ENCODE measurements at places on chromosomes 1 and 21.

GRCh38 chr1:240107058-240107684 is 15.5 kb downstream of the FMN2 start:
- DNase-seq: peak; percentile 13

DNA sequence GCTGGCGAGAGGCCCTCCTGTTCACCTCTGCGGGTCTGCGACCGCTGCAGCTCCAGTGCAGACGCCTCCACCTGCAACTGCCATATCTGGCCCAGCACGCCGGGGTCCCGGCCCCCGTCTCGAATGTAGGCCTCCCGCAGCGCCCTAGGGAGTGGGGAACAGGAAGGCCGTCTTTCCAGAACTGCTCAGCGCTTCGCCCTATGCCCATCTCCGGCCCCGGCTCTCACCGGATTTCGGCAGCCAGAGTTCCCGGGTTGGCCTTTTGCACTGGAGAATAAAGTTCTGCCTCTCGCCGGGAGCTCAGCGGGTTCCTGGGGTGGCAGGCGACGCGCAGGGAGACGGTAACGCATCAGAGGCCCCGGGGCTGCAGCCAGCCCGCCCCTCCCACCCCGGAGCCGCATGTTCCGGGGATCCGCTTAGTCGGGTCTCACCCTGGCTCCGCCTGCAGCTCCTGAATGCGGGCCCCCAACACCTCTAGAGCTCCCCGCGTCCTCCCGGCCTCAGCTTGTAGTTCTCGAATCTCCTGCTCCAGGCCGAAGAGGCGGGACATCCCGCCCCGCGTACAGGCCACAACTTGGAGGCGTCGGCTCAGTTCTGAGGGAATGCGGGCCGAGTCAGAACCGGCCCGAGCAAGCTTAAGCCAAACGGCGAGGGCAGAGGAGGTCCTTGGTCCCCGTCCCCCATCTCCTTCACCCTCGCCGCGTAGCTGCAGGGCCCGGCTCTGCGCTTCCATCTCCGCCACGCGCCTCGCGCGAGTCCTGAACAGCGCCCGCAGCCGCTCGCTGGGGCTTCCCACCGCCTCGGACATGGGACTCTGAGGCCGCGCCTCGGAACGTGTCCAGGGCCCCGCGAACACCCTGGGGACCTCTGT is 1.1 kb downstream of the CCDC17 start:
- DNase-seq: no peak

- DNase-seq: no peak
Measured at GRCh38 chr1:49098866-49099265, 322.2 kb upstream of the BEND5 start.

GRCh38 chr1:9282696-9282955 is 10.1 kb upstream of the SPSB1 start:
- no peak for DNase-seq

- peak; percentile 17 for DNase-seq
Measured at GRCh38 chr21:44582055-44582454, 1.7 kb upstream of the KRTAP10-5 start.

DNA sequence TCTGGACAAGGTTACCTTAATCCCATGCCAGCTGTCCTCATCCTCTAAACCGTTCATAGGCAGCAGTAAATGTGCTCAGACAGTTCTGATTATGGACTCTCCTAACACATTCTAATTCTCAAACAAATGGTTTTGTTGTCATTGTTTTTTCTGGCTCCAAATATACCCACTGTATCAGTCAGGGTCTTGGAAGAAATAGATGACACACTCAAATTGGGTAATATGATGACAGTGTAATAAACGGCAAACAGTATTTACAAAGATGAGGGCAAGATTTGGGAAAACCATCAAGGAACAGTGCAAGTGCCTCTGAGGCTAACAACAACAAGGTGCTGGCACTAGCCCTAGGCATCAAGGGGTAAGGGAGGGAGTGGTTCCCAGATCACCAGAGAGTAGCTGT is 4.3 kb upstream of the CDC20 start:
- DNase-seq: no peak

GRCh38 chr1:92446546-92446945 is 40.2 kb downstream of the GFI1 start:
- no peak for DNase-seq
